Placental pericyte (primary cell): ENCODE measurements at places on chromosomes 5 and 9. TPM values are rescaled to one million over a fixed set of nuclear protein-coding genes. Genes with fewer than 3 reads are reported as not detected.

GPR21 gene
- total RNA-seq = 1.1 and 1.4 TPM in 2 replicates

SLC45A2 gene
- total RNA-seq = under 0.01 TPM in 1 of 2 replicates, not detected in the other

SV2C gene
- not detected in 2 replicates for total RNA-seq

IFNA21 gene
- total RNA-seq = not detected in 2 replicates

PLPP7 gene
- 4.3 and 5.5 TPM in 2 replicates for total RNA-seq

CRAT gene
- 46.7 and 57.1 TPM in 2 replicates for total RNA-seq

ABCA2 gene
- total RNA-seq = 18.8 and 18.9 TPM in 2 replicates

ACTBL2 gene
- 1.8 and 3.3 TPM in 2 replicates for total RNA-seq

MSANTD3 gene
- 44.2 and 94.9 TPM in 2 replicates for total RNA-seq

ASPN gene
- total RNA-seq = 0.44 and 0.57 TPM in 2 replicates

FGF1 gene
- 0.44 and 4.7 TPM in 2 replicates for total RNA-seq

TAF11L3 gene
- not detected in 2 replicates for total RNA-seq

GABRA1 gene
- total RNA-seq = not detected in 2 replicates

SPOCK1 gene
- 16.0 and 77.5 TPM in 2 replicates for total RNA-seq

EQTN gene
- total RNA-seq = not detected in 2 replicates

C9orf57 gene
- not detected in 2 replicates for total RNA-seq

IL5 gene
- total RNA-seq = not detected in 2 replicates

ADAMTSL2 gene
- total RNA-seq = 0.57 and 17.7 TPM in 2 replicates

IRX2 gene
- total RNA-seq = 1.0 TPM in 1 of 2 replicates, not detected in the other

DIPK1B gene
- 0.14 and 0.44 TPM in 2 replicates for total RNA-seq

OR1J2 gene
- total RNA-seq = not detected in 2 replicates

ZFR gene
- 79.0 and 98.9 TPM in 2 replicates for total RNA-seq

IL13 gene
- not detected in 2 replicates for total RNA-seq

GDF9 gene
- 0.22 TPM in 1 of 2 replicates, not detected in the other for total RNA-seq

WNK2 gene
- total RNA-seq = not detected in 2 replicates

SET gene
- total RNA-seq = 395 and 658 TPM in 2 replicates
